ENCODE measurements at places on chromosomes 6 and 20.

DNA sequence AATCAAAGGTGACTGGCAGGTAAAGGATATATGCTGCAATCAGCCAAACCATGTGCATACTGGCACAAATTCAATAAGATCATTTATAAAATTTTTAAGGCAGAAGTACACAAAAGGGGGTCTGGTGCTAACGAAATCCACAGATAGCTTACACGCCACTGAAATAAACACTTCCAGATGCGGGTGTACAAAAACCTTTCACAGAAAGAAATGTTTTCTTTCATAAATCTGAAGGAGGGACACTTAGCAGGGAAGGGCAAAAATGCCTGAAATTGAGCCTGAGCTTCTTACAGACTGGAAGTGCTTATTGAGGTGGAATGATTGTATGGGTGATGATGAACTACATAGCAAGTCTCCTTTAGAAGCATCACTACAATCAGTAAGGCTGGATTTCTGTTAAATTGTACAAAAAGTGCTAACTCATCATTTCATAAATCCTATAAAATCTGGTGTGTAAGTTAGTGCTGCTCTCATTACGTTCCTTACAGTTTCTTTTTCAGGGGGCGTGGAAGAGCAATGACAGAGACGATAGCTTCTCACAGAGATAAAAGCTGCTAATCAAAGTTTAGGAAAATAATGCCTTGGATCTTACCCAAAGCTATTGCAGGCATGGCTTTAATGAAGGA lies 409.3 kb upstream of the RUNX2 start:
- DNase-seq = peak; percentile 15

DNA sequence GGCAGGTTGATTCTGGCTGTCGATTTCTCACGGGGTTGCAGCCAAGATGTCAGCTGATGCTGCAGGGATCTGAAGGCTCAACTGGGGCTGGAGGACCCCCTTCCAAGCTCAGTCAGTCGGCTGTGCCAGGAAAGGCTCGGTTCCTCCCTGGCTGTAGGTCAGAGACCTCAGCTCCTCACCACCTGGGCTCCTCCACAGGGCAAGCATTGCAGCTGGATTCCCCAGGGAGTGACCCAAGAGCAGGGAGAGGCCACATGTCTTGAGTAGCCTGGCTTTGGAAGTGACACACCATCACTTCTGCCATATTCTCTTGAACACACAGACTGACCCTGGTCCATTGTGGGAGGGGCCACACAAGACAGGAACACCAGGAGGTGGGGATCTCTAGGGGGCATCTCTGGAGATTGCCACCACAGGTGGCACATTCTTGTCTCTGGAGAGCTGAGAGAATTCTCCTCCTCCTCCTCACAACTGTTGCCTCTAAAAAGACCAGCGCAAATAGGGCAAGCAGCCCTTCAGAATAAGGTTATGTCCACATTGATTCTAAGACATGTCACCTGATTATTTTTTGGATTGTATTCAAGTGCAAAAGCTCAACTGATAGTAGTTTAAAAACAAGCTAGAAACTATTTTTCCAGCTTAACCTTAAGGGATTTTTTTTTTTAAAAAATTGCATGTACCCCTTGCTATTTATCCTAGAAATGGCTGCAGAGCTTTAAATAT lies 270.5 kb downstream of the NRN1 start:
- DNase-seq = no peak

- peak; percentile 98 for DNase-seq
These were observed 806.3 kb upstream of the GJE1 start for GRCh38 chr6:141326426-141326825.

GRCh38 chr6:16764188-16764950 lies 3.1 kb upstream of the ATXN1 start:
- DNase-seq = no peak

GRCh38 chr6:129947797-129948196 lies 70.6 kb upstream of the L3MBTL3 start:
- DNase-seq = no peak

Measured in foreskin fibroblast (primary cell).